ENCODE measurements at places on chromosomes 3 and 15.
A peak's percentile ranks its signal among the peaks of the same experiment; 100 is the strongest.

GRCh38 chr3:157606852-157607197 is 103.6 kb upstream of the VEPH1 start:
- no peak for DNase-seq

- DNase-seq = no peak
Measured at GRCh38 chr3:56064684-56065083, 403.6 kb downstream of the ERC2 start.

DNA sequence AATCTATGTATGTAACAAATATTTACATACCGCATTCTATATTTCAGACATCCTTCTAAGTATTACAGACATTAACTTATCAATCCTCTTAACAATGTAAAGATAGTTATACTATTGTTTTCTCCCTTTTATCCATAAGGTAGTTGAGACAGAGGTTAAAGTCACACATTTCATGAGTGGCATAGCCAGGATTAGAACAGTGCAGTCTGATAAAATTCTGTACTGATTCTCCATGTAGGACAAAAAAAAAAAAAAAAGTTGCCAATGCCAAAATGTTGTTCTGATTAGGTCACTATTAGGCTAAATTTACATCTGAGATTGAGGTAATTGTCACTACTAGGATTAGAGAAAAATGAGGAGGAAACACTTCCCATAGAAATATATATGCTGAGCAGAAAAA is 629.2 kb downstream of the OTOL1 start:
- DNase-seq = no peak

GRCh38 chr3:190385731-190386688 is 2.0 kb upstream of the CLDN16 start:
- DNase-seq = peak; percentile 70

- DNase-seq = peak; percentile 55
Measured at GRCh38 chr3:197298945-197299854, 788 bp upstream of the DLG1 start.

DNA sequence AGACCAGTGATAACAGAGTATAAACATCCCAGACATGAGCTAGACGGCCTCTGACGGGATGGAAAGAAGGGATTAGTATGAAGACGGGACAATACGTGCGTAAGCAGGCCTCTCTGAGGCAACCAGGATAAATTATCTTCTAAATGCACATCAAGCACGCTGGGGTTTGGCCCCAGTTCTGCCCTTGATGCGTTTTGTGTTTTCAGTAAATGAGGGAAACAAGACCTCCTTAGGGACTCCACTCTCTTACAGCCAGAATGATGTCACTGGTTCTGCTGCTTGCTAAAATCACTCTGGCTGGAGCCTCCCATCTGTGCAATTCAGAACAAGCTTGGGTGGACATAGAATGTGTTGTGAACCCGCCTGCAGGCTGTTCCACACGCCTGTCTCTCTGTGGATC is 156.0 kb upstream of the MCTP2 start:
- no peak for DNase-seq

- peak; percentile 21 for DNase-seq
Measured at GRCh38 chr15:76285241-76285825, 25.9 kb downstream of the ETFA start.

DNA sequence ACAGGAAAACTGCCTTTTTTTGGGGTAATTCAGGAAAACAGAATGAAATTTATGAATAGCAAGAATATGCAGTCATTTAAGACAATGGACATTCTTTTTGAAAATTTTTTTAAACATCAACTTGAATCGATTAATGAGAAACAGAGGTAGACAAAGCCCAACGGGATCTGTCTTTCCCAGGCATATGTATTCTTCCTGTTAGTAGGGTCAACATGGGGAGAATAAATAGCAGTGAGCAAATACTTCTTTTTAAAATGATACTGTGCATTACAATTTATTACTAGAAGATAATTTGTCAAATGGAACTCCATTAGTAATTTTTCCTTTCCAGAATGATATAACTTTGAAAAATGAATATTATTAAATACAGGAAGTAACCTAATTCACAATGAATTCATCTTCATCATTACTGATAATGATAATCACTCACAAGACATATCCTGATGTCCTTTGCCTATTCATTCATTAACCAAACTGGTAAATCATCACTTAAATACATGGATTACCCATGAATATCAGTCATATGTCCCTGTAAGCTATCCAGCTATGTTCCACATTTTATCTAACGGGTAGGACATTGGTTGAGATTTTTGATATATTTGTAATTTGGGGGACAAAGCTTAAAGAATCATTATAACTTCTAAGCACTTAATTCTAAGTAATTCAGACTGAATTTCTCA is 209.2 kb upstream of the CDIN1 start:
- no peak for DNase-seq
